ENCODE measurements at places on chromosomes 4 and X.

- no peak for DNase-seq
Measured at GRCh38 chr4:41475402-41475801, 62.6 kb upstream of the LIMCH1 start.

- DNase-seq: no peak
Measured at GRCh38 chr4:102824398-102824797, 3.0 kb downstream of the UBE2D3 start.

- DNase-seq: peak; percentile 63
Measured at GRCh38 chrX:17706676-17707075, 30.6 kb upstream of the SCML1 start.

DNA sequence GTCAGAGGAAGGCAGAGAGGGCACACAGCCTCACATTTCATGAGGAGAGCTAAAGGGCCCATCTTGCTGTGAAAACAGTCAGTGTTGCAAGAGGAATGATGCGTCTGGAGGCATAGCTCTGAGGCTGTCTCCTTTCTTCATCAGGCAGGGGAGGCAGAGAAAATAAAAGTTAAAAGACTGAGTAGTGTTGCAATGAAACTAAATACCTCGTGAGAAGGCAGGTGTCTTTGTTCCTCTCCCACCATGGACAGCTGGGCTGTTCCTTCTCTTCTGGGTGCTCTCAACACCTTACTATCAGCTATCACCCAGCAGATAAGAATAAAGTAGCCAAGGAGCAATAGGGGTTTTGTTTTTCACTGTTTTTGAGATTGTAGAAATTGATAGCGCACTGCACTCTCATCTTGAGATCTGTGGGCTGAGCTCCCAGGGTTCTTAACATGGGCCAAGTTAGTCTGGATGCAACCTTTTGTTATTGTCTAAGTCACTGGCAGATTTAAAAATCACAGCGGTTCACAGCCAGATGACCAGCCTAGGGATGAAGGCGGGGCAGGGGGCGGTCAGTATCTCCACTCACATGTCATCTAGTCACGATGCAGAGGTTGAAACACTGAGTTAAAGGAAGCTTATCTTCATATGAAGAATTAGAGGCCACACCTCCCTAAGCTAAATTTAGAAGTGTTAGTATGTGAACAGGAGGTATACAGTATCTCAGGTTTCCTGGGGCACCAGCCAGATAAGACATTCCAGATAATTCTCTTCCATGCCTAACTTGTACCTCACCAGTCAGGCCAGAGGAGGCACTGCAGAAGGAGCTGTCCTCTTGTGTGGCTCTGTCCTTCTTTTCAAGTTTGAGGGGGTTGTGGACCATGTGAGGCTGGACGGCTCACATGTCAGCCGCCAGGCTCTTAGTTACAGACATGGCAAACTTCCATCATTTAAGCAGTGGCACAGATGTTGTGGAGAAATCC, 36.9 kb downstream of the PARM1 start:
- peak; percentile 5 for DNase-seq

GRCh38 chr4:25253071-25253445, 19.2 kb downstream of the PI4K2B start:
- DNase-seq: peak; percentile 2

DNA sequence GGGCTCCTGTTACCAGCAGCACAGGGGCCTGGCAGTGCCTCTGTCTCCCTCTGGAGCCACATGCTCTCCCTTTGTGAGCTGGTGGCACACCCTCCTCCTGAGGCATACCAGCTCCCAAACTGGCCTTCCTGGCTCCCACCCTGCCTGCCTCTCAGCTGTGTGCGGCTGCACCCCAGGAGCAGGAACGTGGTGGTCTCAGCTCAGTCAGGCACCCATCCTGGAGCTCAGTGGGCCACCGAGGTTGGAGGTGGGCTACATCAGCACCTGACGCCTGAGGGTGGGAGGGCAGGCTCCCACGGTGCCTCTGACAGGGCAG, 85.9 kb upstream of the NKX1-1 start:
- no peak for DNase-seq

DNA sequence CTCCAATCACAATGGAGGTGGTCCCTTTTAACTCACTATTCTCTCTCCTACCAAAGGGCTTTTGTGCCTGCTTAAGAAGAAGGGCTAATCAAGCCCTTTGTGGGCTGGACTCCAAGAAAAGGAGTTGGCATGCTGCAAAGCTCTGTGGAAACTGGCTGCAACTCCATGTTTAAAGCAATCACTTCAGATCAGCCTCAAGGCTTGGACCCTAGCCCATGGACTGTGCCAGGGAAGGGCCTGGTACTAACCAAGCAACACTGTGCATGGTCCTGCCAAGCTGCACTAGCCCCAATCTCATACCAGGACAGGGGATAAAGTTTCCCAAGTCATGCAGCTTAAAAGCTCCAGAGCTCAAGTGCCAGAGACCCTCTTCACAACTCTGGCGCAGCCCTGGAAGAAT, 86.7 kb downstream of the ATP8A1 start:
- no peak for DNase-seq

- peak; percentile 11 for DNase-seq
Measured at GRCh38 chr4:20075248-20075871, 176.3 kb upstream of the SLIT2 start.

GRCh38 chrX:47568656-47569295, 7.8 kb downstream of the ARAF start:
- DNase-seq: peak; percentile 47

DNA sequence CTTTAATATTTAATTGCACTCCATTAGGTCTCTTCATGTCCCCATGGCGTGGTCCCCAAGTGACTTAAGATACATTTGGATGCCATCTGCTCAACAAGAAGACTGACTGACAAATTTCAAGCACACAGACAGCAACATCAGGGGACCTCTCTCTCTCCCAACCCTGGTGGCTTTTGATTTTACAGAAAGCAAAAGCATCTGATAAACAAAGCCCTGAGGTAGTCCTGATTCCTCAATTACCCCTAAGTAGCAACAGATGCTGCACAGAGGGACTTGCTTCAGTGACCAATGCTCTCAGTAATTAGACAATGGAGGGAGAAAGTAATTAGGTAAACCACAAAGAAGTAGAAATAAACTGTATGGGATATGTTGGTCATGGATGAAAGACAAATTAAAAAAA, 426.4 kb downstream of the INPP4B start:
- DNase-seq: no peak

GRCh38 chr4:118113220-118113619, 78.9 kb downstream of the NDST3 start:
- no peak for DNase-seq
